ENCODE measurements at places on chromosomes 2 and 18.

GRCh38 chr2:206086716-206087350 lies 859 bp upstream of the INO80D start:
- DNase-seq = no peak

DNA sequence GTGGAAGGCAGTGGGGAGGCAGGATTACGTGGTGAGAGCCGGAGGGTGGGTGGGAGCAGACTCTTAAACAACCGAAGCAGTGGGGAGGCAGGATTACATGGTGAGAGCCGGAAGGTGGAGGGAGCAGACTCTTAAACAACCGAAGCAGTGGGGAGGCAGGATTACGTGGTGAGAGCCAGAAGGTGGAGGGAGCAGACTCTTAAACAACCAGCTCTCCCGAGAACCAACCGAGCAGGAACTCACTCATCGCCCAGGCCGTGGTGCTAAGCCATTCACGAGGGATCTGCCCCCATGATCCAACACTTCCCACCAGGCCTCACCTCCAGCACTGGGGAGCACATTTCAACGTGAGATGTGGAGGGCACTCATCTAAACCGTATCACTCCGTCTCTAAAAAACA lies 87.7 kb downstream of the RTP5 start:
- no peak for DNase-seq

DNA sequence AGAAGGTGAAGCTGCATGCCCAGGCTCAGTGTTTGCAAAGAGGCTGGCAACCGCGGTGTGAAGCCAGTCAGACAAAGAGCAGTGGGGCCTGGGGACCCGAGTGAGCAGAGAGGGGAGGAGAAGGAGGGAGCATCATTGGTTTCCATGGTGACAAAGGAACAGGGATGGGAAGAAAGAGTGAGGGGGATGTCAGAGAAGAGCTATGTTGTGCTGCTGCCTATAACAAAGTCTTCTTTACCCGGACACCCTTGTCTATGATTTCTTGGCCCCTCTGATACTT lies 14.5 kb downstream of the TMEM247 start:
- no peak for DNase-seq

DNA sequence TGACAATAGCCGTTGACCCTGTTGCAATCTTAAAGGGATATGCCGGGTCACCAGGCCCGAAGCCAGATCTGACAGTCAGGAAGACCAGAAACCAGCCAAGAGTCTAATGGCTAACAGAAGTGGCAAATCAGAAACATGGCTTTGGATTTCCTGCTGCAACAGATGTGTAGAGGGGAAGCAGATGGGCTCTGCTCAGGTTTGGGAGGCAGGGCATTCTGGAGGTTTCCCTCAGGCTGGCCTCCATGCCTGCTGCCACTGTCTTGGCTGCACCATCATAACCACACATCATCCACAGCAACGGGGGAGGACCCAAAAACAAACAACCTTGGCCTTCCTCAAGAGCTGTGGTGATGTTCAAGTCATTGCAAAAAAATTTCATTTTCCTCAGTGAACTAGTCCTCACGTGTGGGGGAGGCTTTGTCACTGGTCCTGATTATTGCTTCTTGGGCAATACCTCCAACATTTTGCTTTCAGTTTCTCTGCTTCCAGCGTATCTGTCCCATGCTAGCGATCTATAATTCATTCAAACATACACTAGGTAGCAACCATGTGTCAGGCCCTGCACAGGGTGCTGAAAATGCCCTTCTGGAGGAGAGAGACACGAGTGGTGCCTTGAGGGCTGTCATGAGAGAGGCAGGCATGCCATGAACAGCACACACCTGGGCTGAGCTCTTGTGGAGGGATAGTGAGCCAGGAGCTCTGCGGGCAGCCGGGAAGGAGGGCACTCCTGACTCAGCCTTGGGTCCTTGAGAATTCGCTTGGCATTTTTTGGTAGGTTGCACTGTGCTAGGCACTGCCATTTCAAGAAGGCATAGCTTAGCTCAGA lies 48.2 kb upstream of the LGALSL start:
- DNase-seq = no peak

DNA sequence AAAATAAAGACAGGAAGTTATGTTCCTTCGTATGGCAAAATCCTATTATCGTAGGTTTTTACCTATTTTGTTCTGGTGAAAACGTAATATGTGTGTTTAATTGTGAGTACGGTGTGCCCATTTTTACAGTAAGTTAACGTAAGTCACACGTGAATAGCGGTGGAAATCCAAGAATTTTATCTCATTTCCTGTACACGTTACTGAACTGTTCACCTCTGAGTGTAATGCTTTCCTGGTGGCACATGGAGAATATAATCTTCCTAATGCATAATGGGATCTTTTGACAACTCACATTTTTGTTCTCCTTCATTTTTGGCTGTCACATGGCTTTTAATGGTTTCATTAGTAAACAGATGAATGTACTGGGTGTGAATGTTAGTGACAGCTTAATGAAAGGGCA lies 28.2 kb downstream of the BCL2L11 start:
- no peak for DNase-seq

- DNase-seq = peak; percentile 37
Observed at GRCh38 chr2:37232131-37232933, 874 bp downstream of the NDUFAF7 start.

DNA sequence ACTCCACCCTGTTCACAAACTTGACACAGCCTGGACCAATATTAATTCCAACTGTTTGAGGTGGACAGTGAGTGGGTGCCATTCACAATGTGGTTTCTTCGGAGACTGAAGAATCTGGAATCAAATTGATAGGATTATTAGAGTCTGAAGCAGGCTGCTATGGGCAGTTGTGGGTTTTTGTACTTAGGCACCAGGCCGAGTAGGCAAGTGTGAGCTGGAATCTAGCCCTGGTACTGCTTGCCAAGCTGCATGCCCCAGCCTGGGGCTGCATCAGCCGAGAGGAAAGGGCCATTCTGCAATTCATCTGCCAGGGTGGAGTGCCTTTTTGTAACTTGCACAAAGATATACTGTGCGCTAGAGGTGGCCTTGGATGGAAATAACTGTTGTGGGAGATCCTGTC lies 654.7 kb upstream of the FANCL start:
- DNase-seq = no peak

GRCh38 chr18:48161911-48162698 lies 231.6 kb upstream of the SMAD2 start:
- DNase-seq = no peak

- DNase-seq = no peak
Observed at GRCh38 chr2:45543257-45543656, 67.8 kb downstream of the SRBD1 start.

GRCh38 chr2:16243411-16243996 lies 303.2 kb downstream of the MYCN start:
- no peak for DNase-seq

GRCh38 chr18:51236225-51236624 lies 38.7 kb upstream of the MEX3C start:
- DNase-seq = no peak

DNA sequence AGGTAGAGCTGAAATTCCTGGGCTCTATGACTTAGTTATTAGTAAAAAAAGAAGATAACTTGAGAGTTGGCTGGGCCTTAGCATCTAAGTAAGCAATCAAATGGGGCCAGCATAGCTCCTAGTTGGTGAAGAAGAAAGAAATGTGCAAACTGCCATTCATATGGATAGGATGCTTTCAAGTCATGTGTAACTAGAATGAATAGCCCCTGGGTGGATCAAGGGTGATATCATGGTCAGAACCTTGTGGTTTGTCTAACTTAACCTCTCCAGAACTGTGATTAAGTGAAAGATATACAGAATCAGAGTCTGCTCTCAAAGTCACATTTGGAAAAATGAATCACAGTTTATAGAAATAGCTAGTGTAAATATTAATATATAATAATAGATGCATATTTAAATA lies 198.7 kb upstream of the DTNA start:
- no peak for DNase-seq

GRCh38 chr2:228777855-228778355 lies 493.2 kb downstream of the PID1 start:
- no peak for DNase-seq

DNA sequence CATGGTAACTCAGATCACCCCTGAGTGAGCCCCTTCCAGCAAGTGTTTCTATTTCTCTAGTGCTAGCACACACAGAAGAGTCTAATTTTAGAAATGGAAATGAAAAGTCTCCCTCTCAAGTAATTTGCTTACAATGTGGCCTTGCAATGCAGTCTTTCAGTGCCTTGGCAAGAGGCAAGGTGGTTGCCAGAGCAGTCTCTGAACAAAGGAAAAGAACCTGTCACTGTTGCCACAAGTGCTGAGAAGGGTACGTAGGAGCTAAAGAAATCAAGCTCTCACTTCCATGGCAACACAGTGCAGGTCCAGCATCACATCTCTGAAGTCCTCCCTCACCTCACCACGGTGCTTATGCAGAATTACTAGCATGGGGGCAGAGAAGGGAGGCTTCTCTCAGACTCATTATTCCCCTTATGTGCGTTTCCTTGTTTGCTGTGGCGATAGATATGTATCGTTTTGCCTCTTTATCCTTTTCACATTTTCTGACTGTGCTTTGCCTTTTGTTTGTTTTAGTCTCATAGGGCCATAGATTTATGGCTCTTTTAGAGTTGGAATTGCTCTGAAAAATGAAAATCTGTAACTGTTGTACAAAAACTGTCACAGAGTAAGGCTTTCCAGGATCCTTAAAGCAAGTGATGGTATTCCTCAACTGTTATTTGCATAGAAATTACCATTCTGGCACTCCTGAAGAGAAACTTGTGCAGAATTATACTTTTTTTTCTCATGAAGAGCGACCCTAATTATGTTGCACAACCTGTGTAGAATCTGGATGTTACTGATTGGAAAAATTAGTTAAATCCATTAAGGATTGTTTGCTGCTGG lies 164.8 kb downstream of the CCDC85A start:
- DNase-seq = no peak

- no peak for DNase-seq
Observed at GRCh38 chr2:115165529-115166109, 723.2 kb downstream of the DPP10 start.

DNA sequence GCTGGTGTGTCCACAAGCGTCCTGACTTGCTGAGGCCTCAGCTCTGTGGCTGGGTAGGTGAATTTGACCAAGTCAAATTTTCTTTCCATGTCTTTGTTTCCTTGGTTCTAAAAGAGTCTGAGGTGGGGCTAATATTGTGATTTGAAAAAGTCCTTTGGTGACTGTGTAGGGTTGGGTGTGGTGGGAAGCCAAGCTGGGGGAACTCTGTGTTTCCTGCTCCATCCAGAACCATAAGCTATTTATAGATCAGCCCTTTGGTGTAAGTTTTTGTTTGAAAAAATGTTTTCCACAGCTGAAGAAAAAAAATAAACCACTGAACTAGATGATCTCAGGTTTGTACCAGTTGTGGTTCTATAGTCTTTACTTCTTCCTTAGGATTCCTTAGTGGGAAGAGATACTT lies 462.7 kb downstream of the TGIF1 start:
- DNase-seq = no peak

- DNase-seq = no peak
Observed at GRCh38 chr2:43307973-43308372, 81.6 kb upstream of the ZFP36L2 start.
